Renal cortical epithelial cell (primary cell): ENCODE measurements at places on chromosomes 7 and 10.
A peak's percentile ranks its signal among the peaks of the same experiment; 100 is the strongest.

DNA sequence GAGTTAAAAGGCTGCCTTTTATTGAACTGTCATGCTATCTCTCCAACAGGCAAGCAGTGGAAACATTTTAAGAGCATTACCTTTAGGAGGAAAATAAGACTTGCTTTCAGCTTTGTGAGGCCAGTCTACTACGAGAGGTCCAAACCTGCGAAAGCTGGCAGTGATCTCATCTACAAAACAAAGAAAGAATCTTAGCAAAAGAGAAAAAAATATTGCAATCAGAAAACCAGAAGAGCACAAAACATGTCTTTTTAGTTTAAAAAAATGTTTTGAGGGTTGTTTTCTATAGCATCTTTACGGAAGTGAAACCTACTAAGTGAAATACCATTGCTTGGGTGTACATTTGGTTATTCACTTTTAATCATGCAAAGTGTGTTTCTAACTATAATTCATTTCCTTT lies 147.9 kb downstream of the CPEB3 start:
- DNase-seq, result no peak

- peak; percentile 46 for DNase-seq
Measured at GRCh38 chr10:48215486-48216203, 58.9 kb downstream of the FRMPD2 start.

- no peak for DNase-seq
Measured at GRCh38 chr7:4722960-4723630, 41.0 kb downstream of the FOXK1 start.

GRCh38 chr10:48240196-48240595 lies 34.3 kb downstream of the FRMPD2 start:
- DNase-seq, result no peak

- DNase-seq, result no peak
Measured at GRCh38 chr10:24777196-24777595, 53.5 kb upstream of the ARHGAP21 start.

DNA sequence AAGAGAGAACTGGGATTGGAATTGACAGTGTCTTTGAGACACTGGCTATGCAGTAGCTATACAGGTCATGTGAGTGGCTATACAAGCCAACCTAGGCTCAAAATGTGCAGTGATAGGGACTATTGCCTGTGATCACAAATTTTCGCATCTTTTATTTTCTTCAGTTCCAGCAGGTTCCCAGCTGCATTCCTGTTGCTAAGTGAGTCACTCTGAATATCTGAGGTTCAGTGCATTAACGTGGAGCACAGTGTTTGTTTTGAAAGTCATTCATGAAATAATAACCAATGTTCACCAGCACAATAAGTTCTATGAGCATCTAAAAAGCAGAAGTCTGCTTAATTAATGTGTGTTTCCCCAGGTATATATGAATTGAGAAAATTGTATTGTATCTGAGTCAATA lies 1236.0 kb upstream of the CELF2 start:
- peak; percentile 38 for DNase-seq

GRCh38 chr7:94642838-94643653 lies 12.9 kb downstream of the SGCE start:
- DNase-seq, result no peak

- DNase-seq, result peak; percentile 7
Measured at GRCh38 chr7:123190109-123190831, 9.5 kb downstream of the SLC13A1 start.

GRCh38 chr7:100400656-100401055 lies 27.4 kb downstream of the PILRA start:
- no peak for DNase-seq

DNA sequence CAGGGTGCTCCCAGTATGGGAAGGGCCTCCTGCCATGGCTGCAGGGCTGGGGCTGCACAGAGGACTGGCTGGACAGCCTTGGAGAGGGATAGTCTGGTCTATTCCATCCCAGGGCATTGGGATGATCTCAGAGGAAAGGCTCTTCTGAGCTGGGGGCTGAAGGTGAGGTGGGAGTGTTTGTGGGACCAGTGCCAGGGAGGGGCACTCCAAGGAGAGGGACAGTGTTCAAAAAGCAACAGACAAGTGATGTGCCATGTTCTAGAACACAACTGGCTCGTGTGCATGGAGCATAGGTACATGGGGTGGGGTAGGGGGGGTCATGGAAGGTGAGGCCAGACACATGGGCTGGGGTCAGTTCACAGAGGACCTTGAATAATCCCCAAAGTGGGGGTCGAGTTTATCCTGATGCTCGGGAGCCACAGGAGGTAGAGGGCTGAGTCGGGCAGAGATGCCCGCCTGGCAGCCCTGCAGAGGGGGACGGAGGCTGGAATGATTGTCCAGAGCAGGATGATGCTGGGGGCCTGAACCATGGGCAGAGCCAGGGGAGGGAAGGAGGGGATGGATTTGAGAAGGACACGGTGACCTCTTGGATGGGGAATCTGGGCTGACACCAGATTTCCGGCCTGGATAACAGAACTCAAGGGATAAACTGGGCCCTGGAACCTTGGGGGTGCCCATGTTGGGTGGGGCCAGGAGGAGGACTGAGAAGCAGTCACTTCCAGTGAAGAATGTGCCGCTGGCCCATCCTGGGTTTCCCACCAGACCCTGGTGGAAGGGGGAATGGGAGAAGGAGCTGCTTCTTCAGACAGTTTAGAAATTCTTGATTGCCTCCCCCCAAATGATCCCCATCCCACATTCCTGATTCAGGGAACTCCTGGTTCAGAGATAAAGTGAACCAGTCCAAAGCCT lies 50.4 kb downstream of the NEURL1 start:
- DNase-seq, result no peak

DNA sequence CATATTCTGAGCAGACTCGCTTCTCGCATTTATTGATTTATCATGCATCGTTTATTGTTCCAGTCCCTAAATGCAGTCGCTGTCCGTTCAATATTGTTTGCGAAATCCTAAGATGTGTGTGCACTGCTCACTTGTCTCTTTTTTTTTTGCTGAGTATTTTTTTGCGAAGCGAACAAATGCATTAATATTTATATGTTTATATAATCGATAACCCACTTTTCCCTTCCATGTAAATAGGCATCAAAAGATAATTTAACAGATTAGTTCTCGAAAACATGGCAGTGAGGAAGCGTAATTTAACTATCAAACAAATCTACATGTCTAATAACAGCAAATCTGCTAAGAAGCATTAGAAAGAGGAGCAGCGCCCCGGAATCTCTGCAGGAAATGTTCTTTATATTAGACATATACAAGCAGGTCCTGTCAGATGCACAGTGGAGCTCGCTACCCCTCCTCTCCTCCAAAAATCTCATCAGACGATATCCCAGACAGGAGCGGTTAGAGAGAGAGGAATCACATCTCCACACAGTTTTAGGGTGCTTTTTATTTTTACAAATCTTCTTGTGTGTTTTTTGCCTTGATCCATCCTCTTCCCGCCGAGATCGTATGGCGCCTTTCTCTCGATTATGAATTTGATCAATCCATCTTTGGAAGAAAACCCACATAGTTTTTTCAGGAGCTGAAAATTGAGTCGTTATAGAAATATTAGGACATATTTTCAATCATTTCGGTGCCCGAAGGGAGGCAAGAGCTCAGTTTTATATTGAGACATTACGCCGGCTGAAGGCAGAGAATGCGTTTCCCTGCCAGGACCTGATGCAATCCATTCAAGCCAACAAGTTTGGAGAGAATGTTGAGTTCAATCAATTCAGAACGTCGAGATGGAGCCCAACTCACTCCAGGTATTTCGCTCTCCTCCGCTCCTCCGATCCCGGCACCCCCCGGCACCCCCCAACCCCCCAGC lies at the start of gene ARID5B:
TSS of gene ARID5B (plus strand) at position 871 of the 964 bp plus-strand sequence. CDS start at position 882, 11 bp downstream.
- DNase-seq, result peak; percentile 54

DNA sequence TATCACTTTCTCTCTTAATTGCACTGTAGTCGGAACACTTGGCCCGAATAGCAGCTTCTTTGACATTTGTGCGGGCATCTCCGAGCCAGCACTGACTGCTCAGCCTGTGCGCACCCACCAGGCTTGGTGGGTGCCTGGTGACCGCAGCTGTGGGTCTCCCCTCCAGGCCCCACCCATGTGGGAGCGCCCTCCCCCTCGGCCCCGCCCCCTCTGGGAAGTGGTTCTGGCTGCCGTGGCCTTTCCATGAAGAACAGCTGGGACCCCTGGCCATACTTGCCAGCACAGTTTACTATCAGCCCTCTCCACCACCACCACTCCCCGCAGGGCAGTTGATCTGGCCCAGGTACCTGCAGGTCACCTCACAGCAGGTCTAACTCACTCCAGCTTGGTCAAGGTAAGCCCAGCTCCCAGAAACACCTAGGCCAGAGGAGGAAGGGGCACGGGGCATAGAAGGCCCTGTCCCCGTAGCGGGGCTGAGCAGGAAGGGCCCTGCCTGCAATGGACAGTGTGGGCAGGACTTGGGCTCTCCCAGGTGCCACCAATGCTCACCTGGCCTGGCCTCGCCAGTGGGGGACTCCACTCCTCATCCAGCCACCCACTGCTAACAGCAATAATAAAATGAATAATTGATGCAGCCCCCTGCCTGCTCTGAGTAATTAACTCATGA lies 5.8 kb downstream of the RASGEF1A start:
- no peak for DNase-seq

- no peak for DNase-seq
Measured at GRCh38 chr10:44198780-44199097, 186.2 kb downstream of the CXCL12 start.

DNA sequence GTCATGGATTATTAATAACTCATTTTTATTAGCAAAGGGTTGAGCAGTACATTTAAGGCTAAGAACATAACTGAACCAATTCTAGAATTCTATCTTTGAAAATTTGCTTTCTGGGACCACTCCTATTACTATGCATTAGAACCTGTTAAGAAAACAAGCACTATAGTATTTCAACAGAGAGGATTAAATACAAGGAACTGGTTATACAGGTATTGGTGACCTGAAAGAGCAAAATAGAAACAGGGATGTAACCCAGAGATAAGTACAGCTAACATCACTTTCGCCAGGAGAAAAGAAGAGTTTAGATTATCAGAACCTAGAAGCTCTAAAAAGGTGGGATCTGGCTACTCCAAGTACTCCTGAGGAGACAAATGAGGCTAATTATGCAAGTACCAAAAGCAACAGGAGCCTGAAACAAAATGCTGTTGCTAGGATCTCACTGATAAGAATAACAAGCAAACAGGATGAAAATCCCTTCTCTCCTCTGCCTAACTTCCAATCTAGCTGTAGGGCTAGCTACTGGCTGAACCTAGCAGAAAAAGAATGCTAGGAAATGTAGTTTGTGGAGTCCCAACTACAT lies 32.1 kb upstream of the ELAPOR2 start:
- DNase-seq, result no peak

DNA sequence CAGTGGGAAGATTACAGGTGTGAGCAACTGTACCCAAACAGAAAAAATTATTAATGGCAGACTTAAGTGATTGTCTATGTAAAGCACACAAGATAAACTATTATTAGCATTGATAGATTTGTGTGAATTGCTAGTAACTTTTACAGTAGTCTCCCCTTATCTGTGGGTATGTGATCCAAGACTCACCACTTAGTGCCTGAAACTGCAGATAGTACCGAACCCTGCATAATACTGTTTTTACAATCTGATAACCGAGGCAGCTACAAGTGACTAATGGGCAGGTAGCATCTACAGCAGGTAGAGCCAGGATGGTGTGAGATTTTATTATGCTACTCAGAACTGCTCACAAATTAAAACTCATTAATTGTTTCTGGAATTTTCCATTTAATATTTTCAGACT lies 31.5 kb downstream of the MPLKIP start:
- DNase-seq, result no peak

DNA sequence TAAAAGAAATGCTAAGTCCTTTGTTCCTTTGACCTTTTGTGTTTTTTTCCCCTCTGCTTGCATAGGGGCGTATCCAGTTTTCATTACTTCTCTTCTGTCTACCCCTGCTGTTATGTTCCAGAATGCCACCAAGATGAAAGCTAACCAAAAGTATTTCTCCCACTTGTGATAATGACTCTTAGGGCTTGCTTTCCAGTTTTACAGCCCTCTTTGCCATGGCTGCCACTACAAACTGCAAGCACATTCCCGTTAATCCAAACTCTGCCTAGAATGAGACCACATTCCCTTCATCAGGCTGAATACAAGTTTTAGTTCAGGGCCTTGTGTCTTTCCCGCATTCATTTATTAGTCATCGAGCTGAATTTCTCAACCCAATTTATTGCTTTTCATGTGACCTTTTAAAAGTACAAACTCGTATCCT lies 23.6 kb upstream of the CD36 start:
- peak; percentile 87 for DNase-seq

- DNase-seq, result no peak
Measured at GRCh38 chr7:135269921-135270320, 36.3 kb downstream of the STRA8 start.

- DNase-seq, result no peak
Measured at GRCh38 chr7:137829337-137829992, 17.3 kb downstream of the DGKI start.

DNA sequence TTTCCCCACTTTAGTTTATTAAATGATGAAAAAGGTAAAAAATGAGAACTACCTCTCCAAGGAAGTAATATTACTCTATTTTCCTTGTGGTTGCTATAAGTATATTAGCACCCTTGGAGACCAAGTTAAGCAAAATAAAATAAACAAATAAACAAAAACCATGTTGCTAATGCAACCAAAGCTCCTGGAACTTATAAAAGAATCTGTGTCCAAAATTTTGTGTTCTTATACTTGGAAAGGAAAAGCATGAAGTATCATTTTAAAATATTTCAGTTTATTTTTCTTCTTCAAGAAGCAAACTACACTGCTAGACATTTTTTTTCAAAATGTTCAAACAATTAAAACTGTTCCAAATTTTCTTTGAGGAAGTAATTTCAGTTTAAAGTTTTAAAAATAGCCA lies 441.9 kb upstream of the LRRTM3 start:
- no peak for DNase-seq

- DNase-seq, result no peak
Measured at GRCh38 chr7:46290374-46291049, 369.4 kb upstream of the IGFBP3 start.

DNA sequence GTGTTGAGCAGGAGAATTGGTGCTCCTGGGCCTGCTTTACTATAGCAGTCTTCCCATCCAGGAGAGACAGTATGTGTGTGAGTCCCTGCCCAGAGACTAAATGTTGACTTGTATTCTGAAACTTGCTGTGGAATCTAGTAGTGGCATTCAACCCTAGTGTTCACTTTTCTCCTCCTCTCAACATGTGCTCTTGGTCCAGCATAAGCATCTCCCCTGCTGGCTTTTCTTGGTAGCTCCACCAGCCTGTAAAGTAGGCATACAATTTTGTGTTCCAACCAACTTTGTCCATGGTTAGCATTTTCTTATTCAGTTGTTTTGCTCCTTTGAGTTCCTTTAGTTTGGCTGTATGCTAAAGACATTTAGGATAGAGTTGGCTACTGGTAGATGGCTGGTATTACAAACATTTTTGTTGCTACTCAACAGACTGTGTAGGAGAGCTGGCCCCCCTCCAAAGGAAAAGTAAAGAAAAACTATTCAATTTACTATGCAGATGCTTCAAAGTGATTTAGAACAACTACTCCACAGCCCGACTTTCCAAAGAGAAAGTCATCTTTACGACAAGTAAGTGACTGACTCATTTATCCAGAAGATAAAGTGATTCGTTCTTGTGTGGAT lies 46.0 kb downstream of the ASB4 start:
- DNase-seq, result no peak

- peak; percentile 34 for DNase-seq
Measured at GRCh38 chr10:62805231-62806099, 945 bp downstream of the ADO start.

GRCh38 chr7:66740302-66740979 lies at the start of gene RABGEF1:
TSS of gene RABGEF1 (plus strand) at chr7:66740733. CDS start at chr7:66771900, 31,167 bp downstream.
- DNase-seq, result peak; percentile 79
